ENCODE measurements at places on chromosomes 11 and 22. TPM values are rescaled to one million over a fixed set of nuclear protein-coding genes. Genes with fewer than 3 reads are reported as not detected.

The WT1 gene
- 1.9 TPM for total RNA-seq

DNA sequence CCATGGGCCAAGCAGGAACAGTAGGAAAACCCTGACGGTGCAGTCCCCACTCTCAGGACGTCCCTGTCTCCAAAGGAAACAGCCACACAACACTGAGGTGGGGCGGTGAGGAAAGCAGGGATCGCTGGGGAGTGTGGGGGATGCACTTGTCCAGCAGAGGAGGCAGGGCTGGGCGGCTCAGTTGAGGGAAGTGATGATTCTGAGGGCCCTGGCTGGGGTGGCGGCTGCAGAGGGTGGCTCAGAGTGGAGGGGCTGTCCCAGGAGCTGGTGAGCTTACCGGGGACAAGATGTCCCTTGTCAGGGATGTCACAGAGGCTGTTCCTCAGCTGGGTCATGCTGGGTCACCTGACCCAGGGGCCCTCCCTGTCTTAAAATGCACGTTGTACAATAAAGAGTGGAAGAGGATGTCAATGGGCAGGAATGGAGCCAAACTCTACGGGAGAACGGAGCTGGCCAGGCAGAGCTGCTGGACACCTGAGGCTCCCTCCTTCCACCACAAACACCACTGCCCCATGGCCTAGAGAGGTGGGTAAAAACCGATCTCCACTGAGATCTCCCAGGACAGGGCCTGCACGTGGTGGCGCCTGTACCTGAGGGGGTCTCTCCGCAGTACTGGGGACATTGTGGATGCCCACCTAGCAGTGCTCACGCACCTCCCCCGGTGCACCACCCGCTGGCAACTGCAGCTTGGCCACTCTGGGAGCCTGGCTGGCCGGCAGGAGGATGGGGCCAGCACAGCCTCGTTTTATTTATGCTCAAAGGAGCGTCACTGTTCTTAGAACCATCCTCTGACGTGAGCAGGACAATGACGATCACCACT is 9.7 kb upstream of the EFCAB6 start:
- H3K4me1 ChIP-seq = peaks cover 12% of the 10 kb centered on the region
- H3K27me3 ChIP-seq = no peaks in the 10 kb centered on the region
- no peak overlapping the region for H3K27ac ChIP-seq
- no peaks in the 10 kb centered on the region for H3K36me3 ChIP-seq

DNA sequence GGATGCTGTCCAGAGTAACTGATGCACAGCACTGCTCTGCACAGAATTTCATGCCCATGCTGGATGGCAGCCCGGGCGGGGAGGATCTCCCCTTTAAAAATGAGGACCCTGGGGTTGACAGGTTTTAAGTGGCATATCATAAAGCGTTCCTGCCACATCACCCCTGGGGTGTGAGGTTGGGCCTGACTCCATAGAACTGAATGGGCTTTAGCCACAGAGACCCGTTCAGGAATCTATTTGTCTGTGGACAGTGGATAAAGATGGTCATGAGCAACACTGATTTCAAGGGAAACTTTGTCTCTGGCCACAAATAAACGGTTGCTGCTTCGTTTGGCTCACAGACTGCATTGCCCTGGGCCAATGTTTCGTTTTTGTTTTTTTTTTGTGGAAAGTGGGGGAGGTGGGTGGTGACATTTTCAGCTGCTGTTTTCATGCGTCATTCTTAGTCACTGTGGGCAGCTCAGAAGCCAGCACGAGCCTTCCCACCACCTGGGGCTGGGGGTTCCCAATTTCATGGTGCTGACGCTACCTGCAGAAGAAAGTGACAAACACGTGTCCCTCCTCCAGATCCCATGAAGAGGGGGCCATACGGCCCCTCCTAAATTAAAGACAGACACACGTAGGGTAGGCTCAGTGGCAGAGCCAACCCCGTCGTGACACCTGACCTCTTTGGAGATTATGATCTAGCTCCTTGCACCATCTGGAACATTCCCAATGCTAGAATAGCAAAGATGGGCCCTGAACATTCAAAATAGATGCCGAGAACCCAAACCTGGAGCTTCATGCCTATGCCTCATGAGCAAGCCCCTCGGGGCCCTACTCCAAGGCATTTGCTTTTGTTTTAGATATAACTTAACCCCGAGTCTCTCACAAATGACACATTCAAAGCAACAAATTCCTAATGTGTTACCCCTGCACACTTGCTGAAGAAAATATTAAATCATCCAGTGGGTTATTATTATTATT is 54.8 kb upstream of the PHF21B start:
- H3K27ac ChIP-seq = no peak overlapping the region
- no peak overlapping the region for H3K4me3 ChIP-seq
- H3K27me3 ChIP-seq = no peaks in the 10 kb centered on the region
- DNase-seq = no peak
- no peaks in the 10 kb centered on the region for H3K4me1 ChIP-seq
- no peaks in the 10 kb centered on the region for H3K36me3 ChIP-seq

DNA sequence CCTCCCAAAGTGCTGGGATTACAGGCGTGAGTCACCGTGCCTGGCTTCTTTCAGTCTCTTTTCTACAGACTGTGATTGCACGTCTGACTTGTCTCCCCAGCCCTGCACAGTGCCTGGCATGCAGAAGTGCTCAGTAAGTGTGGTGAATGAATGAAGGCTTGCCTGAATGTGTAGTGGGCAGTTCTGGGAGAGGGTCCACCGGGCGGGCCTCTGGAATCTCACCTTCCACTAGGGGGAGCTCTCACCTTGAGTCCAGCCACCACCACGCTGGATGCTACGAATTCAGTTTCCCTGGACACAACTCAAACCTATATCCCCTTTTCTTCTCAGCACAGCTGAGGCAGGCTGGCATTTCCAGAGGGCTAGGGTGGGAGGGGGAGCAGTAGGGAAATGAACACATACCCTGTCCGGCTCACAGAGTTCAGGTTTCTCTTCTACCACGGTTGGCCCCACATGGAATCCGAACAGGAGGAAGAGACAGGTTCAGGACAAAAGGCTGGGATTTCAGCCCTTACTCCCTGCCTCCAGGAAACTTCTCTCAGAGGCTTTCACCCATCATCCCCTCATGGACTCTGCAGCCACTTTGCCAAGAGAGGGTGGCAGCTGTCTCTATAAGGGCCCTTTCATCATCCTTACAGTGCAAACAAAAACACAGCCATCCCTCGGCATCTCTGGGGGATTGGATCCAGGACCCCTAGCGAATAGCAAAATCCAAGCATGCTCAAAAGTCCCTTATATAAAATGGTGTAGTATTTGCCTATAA is 86.8 kb downstream of the NECTIN1 start:
- H3K27ac ChIP-seq = no peak overlapping the region
- no peak for DNase-seq
- H3K27me3 ChIP-seq = no peaks in the 10 kb centered on the region
- H3K4me1 ChIP-seq = no peaks in the 10 kb centered on the region
- no peaks in the 10 kb centered on the region for H3K36me3 ChIP-seq
- H3K4me3 ChIP-seq = no peak overlapping the region

The FOLH1 gene
- not detected for total RNA-seq

- H3K4me3 ChIP-seq = no peak overlapping the region
- H3K4me1 ChIP-seq = peaks cover 14% of the 10 kb centered on the region
- no peaks in the 10 kb centered on the region for H3K27me3 ChIP-seq
- H3K27ac ChIP-seq = no peak overlapping the region
- H3K36me3 ChIP-seq = no peaks in the 10 kb centered on the region
- no peak for DNase-seq
Observed at GRCh38 chr22:20395907-20396287, 1.9 kb downstream of the ZNF74 start.

The GPR83 gene
- total RNA-seq = not detected

All from pancreas (tissue), 10 donors.